ENCODE measurements at places on chromosomes 4 and X.

GRCh38 chr4:519885-520682 lies 21.1 kb downstream of the PIGG start:
- DNase-seq = no peak

DNA sequence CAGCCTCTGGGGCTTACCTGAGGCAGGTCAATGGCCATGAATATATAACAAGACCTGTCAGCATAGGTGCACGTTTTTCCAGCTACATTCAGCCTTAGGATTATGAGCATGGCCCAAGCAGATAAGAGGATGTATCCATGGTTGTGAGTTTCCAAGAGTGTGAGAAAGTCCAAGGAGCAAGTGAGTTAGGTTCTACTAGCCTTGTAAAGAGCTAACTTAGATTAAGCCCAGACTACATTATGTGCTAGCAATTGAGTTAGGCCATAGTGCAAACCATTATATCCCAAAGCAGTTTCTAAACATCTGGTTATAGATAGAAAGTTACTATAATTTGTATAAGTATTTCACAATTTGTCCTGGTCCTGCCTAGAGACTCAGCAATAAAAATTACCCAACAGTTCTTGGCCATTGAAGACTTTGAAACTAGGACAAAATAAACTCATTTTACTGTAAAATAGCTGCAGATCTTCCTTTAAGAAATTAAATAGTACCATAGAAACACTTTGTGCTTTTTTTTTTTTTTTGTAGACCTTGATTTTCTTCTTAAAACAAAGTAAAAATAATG lies 312.0 kb downstream of the CAMK2D start:
- DNase-seq = no peak

GRCh38 chrX:77693594-77693993 lies 92.4 kb downstream of the ATRX start:
- no peak for DNase-seq

DNA sequence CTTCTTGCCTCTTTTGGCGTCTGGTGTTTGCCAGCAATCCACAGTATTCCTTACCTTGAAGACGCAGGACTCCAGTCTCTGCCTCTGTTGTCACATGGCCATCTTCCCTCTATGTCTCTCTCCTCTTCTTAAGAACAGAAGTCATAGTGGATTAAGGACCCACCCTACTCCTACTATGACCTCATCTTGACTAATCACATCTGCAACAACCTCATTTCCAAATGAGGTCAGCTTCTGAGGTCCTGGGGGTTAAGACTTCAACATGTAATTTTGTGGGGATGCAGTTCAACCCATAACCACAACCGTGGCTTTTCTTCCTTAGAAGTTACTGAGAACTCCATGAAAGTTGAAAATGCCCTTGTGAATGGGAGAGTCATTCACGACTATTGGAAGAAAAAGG lies 23.3 kb downstream of the TLR8 start:
- DNase-seq = no peak

DNA sequence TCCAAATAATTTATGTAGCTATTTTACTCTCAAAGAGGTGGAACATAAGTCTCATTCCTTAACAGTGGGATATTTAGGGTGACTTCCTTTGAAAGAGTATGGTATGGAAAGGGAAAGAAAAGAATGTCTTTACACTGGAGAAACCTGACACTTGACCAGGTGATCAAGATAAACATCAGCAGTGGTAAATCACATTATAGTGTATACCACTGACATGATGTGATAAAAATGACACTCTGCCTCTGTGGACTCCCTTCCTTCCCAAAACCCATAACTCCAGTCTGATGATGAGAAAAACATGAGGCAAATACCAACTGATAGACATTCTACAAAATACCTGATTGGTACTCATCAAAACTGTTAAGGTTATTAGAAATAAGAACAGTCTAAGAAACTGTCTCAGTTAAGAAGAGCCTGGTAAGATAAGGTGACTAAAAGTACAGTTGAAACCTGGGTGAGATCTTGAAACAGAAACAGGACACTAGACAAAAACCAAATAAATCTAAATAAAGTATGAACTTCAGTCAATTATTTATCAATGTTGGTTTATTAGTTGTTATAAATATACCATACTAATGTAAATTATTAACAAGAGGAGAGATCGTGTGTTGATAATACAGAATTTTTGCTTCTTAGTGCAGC lies 144.2 kb upstream of the PCDH18 start:
- DNase-seq = no peak

DNA sequence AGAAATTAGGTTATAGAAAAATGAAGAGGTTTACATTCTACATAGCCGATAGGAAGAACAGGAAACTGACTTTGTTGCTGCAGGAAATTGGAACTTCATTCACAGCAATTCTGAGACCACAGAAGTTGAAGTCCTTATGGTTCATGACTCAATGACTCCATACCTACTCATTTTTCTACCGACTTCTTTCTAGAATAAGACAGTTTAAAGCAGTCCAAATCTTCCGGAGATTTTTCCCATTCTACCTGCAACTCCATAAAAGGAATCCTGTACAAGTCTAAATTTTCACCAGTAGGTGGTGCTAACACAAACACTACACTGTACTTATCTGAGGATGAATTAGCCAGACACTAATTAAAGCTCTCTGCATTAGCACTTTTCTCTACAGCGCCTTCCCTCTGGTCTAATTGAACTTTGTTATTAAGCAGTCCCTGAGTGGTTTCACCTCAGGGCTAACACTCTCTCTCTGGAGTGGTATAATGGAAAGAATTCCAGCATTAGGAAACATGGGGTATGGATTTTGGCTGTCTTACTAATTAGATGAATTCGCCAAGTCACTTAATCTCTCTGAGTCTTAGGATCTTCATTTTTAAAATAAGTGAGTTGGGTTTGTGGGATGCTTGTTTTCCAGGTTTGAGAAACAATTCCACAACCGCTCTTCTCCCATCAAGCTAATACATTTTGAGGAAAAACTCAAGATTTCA lies 167.9 kb downstream of the SMIM20 start:
- DNase-seq = peak; percentile 44

- DNase-seq = no peak
These were observed 370.4 kb upstream of the CPEB2 start for GRCh38 chr4:14631806-14632440.

- DNase-seq = no peak
These were observed 1779.0 kb downstream of the PCDH7 start for GRCh38 chr4:32499171-32499570.

- DNase-seq = no peak
These were observed 347 bp downstream of the AMTN start for GRCh38 chr4:70518716-70519115.

DNA sequence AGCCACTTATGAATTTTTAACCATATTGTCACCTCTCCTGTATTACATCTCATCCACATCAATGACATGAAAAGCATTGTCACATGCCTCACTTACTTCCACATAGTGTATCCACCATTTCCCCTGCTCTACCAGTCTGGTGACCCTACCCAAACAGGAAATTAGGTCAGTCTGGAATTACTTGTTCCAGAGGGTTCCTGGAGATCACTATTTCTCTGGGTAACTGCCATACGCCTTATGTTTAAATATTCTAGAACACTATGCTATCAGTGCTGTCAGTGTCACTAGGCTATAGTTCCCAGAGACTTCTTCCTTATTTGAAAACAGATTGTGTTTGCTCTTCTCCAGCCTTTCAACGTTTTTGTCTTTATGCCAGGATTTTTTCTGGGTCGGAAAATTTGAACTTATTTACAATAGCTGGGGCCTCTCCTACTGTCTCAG lies 15.0 kb downstream of the SRPX2 start:
- peak; percentile 16 for DNase-seq

DNA sequence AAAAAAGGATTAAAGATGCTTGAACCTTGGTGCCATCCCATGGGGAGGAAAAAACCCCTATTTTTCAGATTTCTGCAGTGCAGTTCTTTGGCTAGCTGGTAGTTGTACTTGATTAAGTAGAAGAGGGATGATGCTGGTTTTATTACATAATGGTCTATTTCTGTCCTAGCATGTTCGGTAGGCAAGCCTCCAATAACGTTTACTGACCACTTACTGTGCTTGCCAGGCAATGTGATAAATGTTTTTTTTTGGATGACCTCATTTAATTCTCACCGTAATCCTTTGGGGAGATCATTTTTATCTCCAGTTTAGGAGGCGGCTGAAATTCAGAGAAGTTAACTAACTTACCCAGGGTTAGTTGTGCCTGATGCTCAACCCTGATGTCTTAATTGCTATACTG lies 92.1 kb upstream of the RPA4 start:
- no peak for DNase-seq

DNA sequence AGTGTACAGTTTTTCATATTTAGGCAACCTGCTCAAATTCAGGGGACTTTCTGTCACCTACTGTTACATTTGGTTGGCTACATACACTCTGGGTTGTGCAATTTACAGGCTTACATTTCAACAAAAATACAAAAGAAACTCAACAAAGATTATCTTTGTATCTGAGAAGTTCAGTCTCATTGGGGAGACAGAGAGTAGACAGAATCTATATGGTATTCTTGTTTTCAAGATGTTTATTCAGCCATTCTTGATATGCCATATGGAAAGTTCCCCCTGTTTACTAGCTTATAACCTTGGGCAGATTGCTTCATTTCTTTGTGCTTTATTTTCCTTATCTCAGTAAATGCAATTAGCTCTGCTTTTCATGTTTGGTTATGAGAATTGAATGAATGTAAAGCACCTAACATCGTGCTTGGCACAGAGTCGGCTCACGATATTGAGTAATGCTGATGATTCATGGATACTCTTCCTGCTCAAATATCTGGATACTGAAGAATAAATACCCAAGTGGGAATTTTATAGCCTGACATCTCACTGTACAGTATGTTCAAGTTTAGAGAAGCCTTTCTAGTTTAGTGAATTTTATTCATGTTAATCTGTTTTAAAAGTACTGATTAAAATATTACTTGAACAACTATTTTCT lies 96.5 kb upstream of the PACRGL start:
- DNase-seq = no peak

GRCh38 chr4:142201041-142201440 lies 564.7 kb downstream of the IL15 start:
- DNase-seq = no peak

- no peak for DNase-seq
These were observed 60.6 kb downstream of the CHRDL1 start for GRCh38 chrX:110734894-110735541.

DNA sequence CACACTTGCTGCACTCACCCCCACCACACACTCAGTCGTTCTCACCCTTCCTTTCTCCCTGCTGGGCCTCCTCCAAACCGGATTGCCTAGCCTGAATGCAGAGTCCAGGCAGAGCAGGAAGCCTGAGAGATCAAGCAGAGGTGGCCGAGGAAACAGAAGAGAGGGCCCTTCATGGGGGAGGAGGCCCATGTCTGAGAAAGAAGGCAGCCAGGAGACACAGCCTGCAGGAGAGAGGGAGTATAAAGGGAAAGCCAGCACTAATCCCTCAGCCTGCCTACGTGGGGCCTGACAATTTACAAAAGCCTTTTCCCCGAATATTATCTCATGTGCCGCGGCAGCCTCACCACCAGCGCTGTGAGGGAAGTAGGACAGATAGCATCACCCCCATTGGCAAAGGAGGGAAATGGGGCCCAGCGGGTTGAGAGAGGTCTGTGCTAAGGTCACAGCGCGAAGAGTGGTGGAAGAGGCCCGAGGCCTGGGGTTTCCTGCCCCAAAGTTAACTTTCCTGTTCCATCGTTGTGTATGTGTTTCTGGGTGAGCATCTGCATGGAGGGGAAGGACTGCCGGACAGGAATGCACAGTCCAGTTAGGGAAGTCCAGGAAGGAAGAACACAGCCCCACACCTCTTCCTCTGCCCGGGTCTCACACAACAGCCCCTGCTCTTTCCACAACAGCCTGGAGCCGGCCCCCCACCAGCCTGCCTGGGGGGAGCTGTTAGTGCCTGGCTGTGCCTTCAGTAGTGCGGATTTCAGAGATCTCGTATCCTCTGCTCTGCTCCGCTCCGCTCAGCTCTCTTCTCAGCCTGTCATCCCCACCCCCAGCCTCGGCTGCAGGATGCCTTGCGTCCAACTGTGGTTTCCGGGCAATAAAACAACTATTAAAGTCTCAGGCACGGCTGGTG lies 50.9 kb upstream of the BCOR start:
- no peak for DNase-seq

- peak; percentile 83 for DNase-seq
These were observed 1118.2 kb downstream of the ARAP2 start for GRCh38 chr4:35125995-35126712.

DNA sequence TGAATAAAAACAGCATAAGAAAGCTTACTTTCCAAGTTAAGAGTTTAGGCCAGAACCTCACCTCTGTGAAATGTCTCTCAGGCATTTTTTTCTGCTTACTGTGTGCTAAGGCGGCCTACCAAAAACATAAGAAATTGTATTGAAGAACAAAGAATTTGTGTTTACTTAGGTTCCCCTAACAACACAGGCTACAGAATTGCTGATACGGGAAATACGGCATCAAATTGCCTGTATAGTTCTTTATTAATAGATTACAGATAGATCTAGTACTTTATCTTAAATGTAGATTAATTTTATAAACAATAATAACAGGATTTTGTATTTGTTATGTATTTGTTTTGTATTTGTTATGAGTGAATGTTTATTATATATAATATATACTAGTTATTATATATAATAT lies 12.9 kb downstream of the ASIC5 start:
- no peak for DNase-seq

DNA sequence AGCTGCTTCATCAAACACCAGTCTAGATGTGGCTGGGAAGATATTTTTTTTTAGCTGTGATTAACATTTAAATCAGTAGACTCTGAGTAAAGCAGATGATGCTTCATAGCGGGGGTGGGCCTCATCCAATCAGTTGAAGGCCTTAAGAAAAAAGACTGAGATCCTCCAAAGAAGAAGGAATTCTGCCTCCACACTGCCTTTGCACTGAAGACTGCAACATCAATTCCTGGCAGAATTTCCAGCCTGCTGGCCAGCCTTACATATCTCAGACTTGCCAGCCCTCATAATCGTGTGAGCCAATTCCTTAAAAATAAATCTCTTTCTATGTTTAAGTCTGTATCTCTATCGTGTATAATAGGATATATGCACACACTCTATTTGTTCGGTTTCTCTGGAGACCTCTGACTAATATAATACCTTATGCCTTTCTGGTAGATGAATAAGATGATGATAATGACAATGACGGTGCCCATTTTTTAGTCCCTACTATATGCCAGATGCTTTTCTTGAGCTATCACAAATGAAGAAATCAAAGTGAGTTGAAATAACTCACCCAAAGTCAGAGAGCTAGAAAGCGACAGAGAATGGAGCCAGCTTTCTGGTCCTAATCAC lies 66.1 kb upstream of the SOD3 start:
- DNase-seq = no peak

GRCh38 chr4:189792924-189793618 lies 147.6 kb upstream of the FRG1 start:
- peak; percentile 47 for DNase-seq

GRCh38 chr4:14400307-14400706 lies 602.0 kb upstream of the CPEB2 start:
- DNase-seq = no peak

DNA sequence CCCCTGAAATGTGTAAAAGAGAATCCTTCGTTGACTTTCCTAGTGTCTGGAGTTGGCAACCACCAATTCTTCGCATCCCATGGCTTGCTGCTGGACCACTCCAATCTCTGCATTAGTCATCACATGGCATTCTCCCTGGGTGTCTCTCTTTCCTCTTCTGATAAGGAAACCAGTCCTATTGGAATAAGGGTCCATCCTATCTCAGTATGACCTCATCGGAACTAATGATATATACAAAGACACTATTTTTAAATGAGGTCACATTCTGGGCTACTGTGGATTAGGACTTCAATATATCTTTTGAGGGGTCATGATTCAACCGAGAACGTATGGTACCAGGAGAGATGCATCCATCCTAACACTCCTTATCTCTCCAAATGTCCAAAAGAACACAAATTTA lies 259.1 kb upstream of the CPEB2 start:
- DNase-seq = no peak

GRCh38 chr4:9969526-9970398 lies 51.5 kb downstream of the SLC2A9 start:
- no peak for DNase-seq

Data from NCI-H345 (cell line).